ENCODE measurements at places on chromosomes 5 and 9.
A peak's percentile ranks its signal among the peaks of the same experiment; 100 is the strongest.

DNA sequence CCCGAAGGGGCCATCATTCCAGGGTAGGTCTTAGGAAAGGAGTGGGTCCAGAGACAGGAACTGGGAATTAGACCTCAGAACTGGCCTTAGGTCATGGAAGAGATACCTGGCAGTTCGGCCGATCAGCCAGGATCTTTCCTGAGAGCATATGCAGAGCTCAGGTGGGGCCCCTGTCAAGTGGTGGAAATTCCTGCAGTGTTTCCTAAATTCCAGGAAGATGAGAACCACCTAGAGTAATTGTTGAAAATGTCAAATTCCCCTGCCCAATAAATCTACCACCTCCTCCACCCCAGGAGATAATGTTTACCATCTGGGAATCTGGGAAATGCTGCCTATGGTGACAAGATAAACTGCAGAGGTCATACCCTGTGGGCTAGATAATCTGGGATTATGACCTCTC is 14.6 kb downstream of the TMEM171 start:
- no peak for DNase-seq

DNA sequence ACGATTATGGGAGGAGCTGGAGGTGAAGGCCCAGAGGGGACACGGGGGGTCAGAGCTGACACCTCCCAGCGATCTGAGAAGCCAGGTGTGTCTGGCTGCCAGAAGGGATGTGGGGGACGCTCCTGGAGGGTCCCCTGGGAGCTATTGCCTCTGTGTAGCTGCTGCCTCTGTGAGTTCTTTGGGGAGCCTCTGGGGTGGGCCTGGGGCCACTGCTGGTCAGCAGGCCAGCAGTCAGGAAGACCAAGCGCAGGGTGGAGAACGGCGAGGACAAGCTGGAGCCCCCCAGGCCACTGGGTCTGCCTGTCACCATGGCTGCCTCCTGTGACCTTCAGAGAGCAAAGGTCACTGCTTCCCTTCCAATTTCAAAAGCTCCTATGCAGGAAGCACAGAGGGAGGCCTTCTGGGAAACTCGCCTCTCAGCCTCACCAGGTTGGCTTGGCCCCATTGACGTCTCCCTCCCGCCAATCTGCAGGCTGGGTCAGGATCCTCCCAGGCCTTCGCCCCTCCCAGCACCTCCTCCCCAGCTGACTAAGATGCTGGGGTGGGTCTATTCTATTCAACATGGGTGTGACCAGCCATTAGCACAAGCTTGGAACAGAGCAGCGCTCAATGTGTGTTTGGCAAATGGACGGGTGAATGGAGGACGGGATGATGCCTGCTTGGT is 126.4 kb downstream of the GAPVD1 start:
- no peak for DNase-seq

DNA sequence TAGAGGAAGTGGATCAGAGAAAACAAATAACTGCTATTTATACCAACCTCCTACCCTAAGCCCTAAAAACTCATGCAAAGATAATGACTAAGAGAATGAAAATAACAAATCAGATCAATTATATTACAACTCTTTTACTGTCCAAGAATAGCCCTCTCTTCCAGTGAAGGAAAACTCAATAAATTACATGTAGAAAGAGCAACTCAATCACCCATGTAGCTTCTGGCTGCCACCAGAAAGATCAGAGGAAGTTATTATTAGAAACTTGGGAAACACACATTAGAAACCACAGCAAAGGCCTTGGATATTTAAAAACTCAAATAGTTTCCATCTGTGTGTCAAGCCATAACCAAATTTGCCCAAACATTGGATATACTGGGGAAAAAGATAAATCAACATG is 134.0 kb upstream of the TARS1 start:
- no peak for DNase-seq

DNA sequence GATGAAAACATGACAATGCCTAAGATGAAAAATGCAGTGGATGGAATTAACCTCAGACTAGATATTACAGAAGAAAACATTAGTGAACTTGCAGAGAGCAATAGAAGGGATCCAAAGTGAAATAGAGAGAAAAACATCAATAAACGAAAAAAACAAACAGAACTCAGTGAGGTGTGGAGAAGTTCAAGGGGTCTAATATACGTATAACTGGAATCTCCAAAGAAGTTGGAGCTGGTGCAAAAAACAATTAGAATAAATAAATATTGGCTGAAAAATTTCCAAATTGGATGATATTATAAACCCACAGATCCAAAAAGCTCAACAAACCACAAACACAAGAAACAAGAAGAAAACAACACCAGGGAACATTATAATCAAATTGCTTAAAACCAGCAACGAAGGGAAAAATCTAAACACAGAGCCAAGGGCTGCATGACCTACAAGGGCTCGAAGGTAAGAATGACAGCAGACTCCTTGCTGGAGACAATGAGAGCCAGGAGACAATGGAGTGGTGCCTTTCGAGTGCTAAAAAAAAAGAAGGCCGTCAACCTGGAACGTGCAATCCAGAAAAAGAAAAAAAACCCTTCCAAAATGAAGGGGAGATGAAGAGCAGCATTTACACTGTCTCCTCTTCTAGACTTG is 11.8 kb downstream of the FAM163B start:
- DNase-seq: no peak

DNA sequence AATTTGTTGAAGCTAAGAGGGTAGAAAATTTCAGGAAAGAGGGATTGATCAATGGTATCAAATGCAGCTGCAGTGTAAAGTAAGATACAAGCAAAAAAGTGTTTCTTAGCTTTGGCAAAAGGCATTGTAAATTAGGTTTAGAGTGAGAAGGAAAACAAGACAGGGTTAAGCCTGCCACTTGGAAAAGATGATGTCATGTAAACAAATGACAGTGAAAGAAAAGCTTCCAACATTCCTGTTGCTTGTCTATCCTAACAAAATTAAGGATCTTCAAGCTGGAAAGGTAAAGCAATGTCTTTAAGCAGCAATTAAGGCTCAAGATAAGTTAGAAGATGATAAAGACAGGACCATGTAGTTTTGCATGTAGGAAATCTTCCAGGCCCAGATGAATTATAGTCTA is 139.1 kb upstream of the PPP2R2B start:
- no peak for DNase-seq

DNA sequence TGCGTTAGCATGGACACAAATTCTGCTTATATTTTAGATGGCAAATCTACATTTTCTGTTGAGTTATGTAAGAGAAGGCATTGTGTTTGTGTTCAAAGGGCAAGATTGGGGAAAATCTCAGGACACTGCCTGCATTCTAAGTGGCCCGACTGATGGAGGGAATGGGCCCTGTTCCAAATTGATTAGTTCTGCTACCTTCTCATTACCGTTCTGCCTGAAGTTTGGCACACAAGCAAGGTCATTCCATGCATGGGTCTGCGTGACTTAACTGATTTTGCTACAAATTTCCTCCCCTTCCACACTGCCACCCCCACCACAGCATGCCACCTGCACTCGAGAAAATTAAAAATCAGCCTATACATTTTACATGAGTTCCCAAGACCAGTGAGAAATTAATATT is 409.9 kb downstream of the BRINP1 start:
- no peak for DNase-seq

DNA sequence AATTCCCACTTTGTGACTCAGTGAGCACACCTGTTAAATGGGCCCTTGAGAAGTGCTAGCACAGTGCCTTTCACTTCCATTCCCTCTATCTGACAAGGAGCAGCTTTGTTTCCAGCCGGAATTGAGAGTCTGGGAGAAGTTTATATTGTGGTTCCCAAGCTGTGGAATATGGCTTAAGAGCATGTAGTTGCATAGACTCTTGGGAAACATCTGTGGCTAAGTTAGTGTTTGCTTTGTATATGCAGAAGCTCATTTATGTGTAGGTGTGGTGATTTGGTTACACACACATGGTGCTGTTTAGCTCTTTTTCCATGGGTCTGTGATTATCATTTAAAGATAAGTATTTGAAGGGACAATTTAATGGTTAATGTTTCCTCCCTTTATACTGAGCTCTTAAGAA is 110.5 kb upstream of the HMHB1 start:
- no peak for DNase-seq

GRCh38 chr9:99445371-99445891 is 223.3 kb downstream of the SEC61B start:
- no peak for DNase-seq

- no peak for DNase-seq
Measured at GRCh38 chr5:81302596-81302995, 1.2 kb downstream of the ZCCHC9 start.

GRCh38 chr9:81661339-81661738 is 28.0 kb downstream of the TLE1 start:
- no peak for DNase-seq

- DNase-seq: no peak
Measured at GRCh38 chr5:149912226-149912871, 32.2 kb downstream of the PDE6A start.

GRCh38 chr5:68708156-68708841 is 385.5 kb upstream of the SLC30A5 start:
- DNase-seq: no peak

- DNase-seq: no peak
Measured at GRCh38 chr5:144060598-144060997, 109.9 kb downstream of the YIPF5 start.

- no peak for DNase-seq
Measured at GRCh38 chr5:159518371-159518770, 188.1 kb upstream of the IL12B start.

GRCh38 chr5:29240379-29240778 is 1953.1 kb upstream of the CDH6 start:
- no peak for DNase-seq

DNA sequence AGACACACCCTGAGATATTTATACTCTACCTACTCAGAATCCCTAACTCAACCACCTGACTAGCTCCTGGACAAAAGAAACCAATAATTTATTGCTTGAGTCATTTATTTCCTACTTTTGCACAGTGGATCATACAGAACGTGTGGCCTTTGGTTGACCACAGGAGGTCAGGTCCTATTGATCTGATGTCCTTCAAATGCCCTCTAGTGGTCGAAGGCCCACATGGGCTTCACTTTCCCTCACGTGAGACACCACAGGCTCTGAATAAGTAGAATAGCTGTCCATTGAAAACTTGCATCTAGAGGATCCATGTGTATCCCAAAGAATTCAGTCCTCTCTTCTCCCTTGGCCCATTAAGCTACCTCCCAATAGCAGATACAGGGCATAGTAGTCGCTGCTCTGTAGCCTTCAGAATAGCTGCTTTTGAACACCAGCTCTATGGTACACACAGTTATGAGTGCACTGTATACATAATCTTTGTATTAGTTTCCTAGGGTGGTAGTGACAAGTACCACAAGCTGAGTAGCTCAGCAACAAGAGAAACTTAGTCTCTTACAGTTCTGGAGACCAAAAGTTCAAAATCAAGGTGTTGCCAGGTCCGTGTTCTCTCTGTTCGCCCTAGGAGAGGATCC is 177.6 kb upstream of the SMARCA2 start:
- no peak for DNase-seq

GRCh38 chr5:109838157-109838556 is 148.4 kb downstream of the MAN2A1 start:
- DNase-seq: no peak

- DNase-seq: peak; percentile 33
Measured at GRCh38 chr9:112863214-112863613, 27.5 kb downstream of the SLC46A2 start.

GRCh38 chr9:89734600-89735041 is 129.8 kb downstream of the GADD45G start:
- no peak for DNase-seq

- no peak for DNase-seq
Measured at GRCh38 chr9:35738186-35738585, 5.7 kb downstream of the CREB3 start.

GRCh38 chr5:107558823-107559375 is 111.8 kb downstream of the EFNA5 start:
- no peak for DNase-seq

DNA sequence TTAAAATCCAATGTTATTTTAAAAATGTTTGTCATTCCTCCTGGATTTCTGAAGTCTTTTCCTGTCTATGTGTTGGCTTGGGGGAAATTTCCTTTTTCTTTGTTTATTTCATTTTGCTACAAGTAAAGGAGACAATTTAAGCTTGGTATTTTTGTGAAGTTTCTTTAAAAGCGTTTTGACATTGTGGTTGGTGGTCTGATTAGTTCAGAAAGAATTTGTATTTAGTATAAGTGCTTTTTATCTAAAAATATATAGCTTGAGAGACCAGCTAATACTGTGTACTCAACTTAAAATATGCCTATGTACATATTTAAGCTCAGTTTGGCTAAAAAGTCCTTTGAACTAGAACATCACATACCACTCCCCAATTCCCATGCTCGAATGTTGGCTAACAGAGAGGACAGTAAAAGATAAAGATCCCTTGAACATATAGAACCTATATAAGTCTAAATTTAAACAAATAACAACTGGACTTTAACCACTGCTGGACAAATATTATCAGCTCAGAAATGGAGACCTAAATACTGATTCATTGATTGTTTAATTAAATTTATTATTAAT is 237.6 kb downstream of the TLE4 start:
- DNase-seq: no peak

- DNase-seq: no peak
Measured at GRCh38 chr9:81097131-81097847, 592.1 kb downstream of the TLE1 start.

DNA sequence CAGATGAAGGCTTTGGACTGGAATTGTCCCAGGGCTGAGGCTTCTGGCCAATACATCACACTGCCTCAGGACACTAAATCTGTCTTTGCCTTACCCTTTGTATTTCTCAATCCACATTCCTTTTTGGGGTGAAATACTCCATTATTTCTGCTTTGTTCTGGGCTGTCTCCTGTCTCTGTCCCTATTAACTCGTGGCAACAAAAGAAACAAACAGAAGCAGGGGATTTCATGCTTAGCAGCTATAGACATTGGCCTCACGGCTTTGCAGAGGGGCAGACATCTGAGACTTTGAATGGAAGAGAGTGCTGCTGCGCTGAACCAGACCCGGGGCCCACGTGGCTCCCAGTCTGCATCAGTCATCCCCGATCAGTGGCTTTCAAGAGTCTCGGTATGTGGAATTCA is 129.7 kb downstream of the ARL15 start:
- no peak for DNase-seq

- DNase-seq: no peak
Measured at GRCh38 chr5:146151970-146152369, 30.5 kb downstream of the LARS1 start.

DNA sequence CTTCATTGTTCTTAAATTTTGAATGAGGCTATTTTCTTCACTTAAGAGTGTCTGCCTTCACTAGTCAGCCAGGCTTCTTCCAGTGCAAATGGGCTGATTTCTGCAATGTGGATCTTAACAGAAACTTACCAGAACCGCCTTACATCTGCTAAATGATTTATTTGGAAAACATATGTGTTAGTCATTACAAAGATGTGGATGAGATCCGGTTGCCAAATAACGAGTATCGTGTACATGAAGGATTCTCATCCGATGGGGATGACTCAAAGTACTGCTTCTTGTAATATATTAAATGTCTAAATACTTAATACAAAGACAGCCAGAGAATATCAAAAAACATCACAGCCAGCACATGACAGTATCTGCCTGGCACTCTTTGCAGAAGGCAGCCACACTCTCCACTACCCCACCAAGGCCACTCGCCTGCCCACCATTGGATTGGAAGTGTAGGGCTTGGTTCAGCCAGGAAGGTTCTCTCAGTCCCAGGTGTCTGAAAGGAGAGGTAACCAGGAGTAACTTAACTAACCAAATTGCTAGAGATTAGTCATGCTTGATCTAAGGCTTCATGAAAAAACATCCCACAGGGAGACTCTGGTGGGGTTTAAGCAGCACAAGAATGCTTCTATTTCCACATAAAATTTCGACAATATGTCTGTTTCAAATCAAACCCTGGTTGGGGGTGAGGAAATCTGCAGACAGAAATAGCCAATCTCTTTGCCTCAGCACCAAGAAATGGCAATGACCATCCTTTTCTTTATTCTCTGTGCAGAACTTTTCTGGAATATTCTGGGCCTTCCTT is 174.8 kb downstream of the GADD45G start:
- no peak for DNase-seq

All from CD4-positive, alpha-beta T cell treated with Interleukin-15 for 1 hour (primary cell).